Jurkat, Clone E6-1 (cell line): ENCODE measurements at places on chromosomes 5 and 9.

DNA sequence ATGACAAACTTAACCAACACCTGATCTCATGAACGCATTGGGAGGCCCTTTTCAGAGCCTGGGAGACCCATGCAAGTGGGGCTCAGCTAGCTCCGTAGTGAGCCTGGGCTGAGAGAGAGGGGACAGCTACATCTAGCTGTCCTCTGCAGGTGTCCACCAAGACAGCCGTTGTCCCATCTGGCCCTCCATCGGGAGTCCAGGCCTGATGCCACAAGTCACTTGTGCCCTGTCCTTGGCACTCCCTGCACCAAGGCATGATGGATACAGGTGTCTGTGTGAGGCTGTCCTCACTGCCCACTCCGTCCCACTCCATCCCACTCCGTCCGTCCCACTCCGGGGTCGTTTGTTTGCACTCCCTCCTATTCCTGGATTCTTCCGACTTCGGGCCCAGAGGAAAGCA lies 2.5 kb upstream of the EDF1 start:
- no peak for DNase-seq

GRCh38 chr5:65065001-65065511 lies 296.3 kb downstream of the CWC27 start:
- no peak for DNase-seq

- DNase-seq: no peak
These were observed 726.1 kb upstream of the WWC1 start for GRCh38 chr5:167565189-167565954.

DNA sequence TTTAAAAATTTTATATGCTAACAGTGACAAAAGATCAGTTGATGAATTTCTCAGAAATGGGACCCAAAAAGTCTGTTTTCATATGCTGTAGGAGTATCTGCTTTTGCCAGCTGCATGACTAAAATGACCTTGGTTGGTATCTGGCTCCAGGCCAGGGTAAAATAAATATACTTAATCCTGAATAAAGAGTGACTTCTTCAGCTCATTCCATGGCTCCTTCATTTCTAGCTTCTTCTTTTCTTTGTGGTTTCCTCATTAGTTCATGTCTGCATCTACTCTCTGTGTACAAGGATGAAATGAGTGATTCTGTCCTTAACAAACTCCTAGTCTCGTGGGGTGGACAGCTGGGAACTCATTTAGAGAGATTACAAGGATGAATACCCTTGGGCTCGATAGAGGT lies 36.0 kb downstream of the RCL1 start:
- DNase-seq: no peak

GRCh38 chr5:7185742-7186141 lies 210.2 kb upstream of the ADCY2 start:
- DNase-seq: no peak

DNA sequence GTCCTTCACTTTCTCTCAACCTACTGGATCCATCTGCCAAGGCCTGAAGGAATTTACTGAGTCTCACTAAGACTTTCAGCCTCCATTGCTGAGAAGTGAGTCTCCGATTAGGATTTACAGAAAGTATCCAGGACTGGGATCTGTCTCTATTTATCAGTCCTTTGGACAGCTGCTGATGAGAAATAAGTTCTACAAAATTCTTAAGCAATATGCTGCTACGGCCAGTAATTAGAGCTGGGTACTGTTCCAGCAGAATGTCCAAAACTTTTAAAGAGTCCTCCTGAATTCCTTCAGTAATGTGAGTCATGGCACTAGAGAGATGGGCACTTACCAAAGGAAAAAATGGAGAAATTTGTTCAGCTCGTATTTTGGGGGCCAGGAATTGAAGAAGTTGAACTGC lies 5.9 kb downstream of the TEX10 start:
- no peak for DNase-seq

- DNase-seq: no peak
These were observed 283.4 kb downstream of the NFIB start for GRCh38 chr9:14030375-14031059.

DNA sequence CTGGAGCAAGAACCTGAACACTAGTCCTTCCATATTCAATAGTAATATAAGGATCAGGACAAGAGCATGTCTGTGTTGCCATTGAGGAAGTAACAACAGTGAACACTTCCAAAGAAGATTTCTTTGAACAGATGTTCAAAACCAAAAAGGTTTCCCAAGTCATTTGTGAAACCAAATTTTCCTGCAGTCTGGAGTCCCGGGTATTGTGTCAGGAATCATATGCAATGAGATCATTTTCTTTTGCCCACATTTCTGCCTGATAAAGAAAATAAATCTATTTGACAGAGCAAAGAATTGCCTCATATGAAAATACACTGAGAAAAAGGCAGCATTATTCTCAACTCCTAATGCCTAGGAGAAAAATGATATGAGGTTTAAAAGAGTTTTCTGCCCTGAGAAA lies 151.7 kb downstream of the SNX18 start:
- no peak for DNase-seq

DNA sequence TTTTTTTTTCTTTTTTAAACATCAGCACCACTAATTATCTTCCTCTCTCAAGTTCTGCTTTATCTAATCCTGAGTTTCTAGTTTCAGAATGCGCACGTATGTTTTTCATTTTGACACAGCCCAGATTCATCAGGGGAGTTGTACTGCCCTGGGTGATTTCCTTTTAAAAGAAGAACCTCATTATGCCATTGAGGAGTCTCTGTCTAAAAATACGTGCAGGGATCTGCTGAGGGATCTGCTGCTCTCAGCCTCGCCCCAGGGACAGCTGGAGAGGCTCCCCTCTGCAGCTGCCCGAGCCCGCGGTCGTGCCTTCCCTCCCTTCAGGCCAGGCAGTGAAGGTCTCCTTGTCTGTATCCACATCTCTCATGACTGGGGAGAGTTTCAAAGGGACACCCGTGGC lies 273.1 kb downstream of the ARHGEF28 start:
- no peak for DNase-seq

GRCh38 chr5:1175801-1176472 lies 25.5 kb upstream of the SLC6A19 start:
- DNase-seq: no peak
